Foreskin melanocyte (primary cell): ENCODE measurements at places on chromosomes 2 and 18.
A peak's percentile ranks its signal among the peaks of the same experiment; 100 is the strongest.

- no peak for DNase-seq
Observed at GRCh38 chr18:63681449-63682340, 20.0 kb upstream of the SERPINB3 start.

DNA sequence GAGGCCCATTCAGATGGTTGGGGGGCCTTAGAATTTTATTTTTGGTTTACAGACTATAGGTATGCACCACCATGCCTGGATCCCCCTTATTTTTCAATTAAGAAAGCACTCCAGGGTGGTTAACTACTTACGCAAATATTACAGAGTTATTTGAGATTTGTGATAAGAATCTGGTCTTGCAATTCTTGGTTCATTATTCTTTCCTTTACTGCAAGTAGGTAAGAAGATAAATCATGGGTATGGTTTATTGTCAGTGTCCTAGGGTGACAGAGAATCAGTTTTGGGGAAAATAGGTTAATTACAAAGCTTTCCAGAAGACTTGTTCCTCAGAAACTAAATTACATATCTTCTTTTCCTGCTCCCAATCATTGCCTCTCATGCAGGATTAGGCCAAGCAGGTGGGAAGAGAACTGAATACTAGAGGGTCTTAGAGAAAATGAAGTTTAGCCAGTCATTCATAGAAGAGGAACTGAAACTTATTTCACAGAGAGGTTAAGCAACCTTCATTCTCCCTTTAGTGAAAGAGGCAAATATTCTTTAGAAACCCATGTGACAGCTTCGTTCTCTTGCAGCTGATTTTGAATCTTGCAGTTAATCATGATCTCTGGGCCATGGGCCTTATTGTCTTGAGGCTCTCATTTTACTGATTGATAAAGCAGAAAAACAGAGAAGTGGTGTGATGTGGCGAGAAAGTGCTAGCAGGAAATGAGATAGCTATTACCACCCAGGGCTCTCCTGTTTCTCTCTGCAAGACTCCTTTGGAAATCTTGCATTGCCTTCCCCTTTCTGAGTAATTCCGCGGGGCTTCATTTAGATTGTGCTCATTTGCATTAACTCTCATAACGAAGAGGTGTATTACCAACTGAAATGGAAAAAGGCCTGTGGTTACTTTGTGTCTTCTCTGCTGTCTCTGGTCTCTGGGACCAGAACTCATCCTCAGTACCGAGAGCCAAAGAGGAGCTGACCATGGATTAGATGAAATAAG is 44.8 kb upstream of the ARHGAP25 start:
- DNase-seq, result no peak

DNA sequence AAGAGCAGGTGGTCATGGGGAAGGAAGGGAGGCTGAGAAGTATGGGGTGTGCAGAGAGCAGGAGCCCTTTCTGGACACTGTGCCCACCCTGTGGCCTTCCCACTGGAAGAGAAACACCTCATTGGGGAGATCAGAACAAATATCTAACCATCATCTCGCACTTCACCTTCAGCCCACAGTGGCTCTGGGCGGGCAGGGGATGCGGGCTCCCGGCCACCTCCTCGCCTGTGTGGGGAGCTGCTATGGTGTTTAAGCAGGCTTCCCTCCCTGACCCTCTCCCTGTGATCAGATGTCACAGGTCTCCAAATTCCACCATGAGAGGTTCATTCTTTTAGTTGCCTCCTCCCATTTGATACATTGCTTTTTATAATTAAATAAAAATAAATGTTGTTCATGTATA is 5.0 kb downstream of the FBLN7 start:
- DNase-seq, result no peak

DNA sequence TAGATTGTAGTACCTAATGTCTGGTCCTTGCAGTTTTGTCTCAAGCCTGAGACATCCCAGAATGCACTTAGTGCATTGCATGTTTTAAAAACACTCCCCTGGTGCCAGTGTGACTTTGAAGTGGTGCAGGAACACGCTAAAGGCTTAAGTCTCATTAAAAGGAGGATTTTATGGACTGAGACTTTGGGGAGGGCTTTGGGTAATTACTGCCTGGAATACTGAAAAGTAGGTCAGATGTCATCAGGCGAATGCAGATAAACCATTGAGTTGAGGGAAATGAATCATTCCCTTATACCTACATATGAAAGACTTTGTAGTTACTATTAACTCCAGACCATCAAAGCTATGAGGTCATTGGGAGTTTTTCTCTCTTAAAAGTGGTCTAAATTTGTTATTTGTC is 3.0 kb upstream of the OSBPL1A start:
- DNase-seq, result no peak

DNA sequence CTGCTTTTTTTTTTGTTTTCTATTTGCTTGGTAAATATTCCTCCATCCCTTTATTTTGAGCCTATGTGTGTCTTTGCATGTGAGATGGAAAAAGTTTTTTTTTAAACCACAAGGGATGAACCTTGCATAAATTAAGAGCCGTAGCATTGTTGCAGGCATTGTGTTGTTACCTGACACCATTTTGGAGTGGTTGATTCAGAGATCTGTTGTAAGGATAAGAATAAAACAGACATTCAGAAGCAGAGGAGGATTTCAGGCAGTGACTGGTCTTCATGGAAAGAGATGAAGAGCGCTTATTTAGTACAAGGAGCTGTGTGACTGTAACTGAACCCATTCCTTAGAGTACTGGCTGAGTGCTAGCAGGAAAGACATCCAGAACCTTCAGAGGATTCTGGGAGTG is 101.2 kb downstream of the LTBP1 start:
- no peak for DNase-seq

DNA sequence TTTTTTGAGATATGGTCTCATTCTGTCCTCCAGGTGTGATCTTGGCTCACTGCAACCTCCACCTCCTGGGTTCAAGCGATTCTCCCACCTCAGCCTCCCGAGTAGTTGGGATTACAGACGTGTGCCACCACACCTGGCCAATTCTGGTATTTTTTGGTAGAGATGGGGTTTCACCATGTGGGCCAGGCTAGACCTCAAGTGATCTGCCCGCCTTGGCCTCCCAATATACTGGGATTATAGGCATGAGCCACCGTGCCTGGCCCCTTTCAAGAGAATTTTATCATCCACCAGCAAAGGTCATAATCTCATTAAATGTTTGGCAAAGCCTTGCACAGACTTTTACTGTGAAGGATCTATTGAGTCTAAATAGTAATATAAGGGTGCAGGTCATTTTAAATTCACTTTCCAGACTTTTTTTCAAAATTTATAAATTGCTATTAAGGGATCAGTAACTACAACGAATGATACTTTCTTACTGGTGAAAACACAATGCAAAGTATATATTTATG is 2.5 kb downstream of the HADHA start:
- DNase-seq, result no peak

GRCh38 chr18:80253871-80254492 is 6.7 kb upstream of the PARD6G start:
- no peak for DNase-seq

- DNase-seq, result no peak
Observed at GRCh38 chr2:71001592-71001927, 6.9 kb upstream of the TEX261 start.

- DNase-seq, result no peak
Observed at GRCh38 chr2:175350105-175350504, 168.6 kb upstream of the ATP5MC3 start.

DNA sequence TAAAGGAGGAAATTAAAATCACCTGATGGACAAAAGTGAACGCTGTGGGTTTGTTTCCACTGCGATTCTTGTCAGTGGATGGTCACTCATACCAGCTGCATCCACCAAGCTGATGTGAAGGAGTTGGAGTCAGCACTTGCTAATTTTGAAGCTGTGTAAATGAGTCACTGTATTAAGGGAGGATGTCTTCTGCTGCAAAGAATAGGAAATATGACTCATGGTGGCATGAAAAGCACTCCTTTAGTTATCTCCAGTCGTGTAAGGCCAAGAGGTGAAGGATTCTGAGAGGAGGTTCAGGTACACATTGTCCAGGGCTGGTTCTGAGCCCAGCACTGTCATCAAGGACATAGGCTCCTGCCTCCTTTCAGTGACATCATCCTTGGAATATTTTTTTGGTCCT is 71.7 kb upstream of the SKOR2 start:
- DNase-seq, result no peak

- DNase-seq, result no peak
Observed at GRCh38 chr2:85939131-85939530, 50.3 kb upstream of the ST3GAL5 start.

DNA sequence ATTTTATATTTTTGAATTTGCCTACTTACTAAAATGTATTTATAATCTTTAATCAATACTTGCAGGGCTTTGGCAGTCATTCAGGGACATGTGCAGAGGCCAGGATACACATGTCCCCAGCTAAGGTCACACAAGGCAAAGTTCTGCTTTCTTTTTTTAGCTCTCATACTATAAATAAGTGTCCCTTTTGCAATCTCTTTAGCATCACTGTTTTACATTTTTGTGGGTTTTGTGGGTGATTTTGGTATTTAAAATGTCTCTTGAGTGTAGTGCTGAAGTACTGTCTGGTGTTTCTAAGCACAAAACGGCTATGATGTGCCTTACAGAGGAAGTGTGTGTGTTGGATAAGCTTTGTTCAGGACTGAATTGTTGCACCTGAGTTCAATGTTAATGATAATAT is 309.0 kb upstream of the GULP1 start:
- peak; percentile 85 for DNase-seq
